ENCODE measurements at places on chromosomes 11 and 22. TPM values are rescaled to one million over a fixed set of nuclear protein-coding genes. Genes with fewer than 3 reads are reported as not detected.

KRTAP5-4 gene
- not detected for total RNA-seq

P2RX6 gene
- 2.6 TPM for total RNA-seq

DNA sequence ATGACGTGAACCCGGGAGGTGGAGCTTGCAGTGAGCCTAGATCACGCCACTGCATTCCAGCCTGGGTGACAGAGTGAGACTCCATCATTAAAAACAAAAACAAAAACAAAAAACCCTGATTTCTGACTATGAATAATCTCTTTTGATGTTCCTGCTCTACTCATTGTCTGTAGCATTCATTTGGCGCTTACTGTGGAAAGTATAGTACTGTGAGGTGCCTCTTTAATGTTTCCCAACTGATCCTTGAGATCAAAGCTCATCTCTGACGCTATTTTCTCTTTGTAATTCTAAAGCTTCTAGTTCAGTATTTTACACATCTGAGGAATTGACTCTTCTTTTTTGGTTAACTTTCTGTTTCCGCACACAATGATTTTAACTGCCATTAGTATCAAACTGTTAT is 60.0 kb downstream of the GRK3 start:
- no peak for DNase-seq

DNA sequence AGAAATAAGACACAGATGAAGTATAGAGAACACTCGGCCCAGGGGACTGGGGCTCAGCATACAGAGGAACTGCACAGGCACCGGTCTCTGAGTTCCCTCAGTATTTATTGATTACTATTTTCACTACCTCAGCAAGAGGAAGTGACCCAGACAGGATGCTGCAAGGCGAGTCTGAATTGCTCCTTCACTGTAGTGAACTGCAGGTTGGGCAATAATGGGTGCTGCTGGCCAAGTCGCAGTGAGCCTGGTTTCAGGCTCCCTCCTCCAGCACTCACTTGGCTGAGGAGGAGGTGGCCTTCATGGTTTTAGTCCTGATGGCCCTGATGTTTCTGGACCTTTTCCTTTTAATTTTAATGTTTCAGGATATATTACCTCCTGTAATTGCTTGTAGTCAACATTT is 10.4 kb downstream of the OR52K2 start:
- DNase-seq, result no peak

GRCh38 chr11:120074076-120074475 is 63.8 kb downstream of the TRIM29 start:
- DNase-seq, result no peak

GRCh38 chr22:46589871-46590271 is 30.3 kb upstream of the GRAMD4 start:
- no peak for DNase-seq

DNA sequence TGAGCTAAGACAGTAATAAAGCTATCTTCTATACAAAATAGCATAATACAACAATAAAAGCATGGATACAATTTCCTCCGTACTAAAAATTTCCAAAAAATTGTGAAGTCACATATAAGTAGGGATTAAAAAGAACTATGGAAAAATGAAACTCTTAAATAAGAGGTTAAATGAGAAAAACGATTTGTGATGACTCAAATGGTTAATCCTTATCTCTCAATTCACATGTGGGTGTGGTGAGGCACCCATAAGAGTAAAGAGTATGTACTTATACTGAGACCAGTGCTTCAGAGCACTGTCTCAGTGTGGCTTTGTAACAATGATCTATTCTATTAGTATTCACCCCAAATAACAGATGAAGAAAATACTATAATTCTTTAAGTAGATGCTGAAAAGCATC is 25.0 kb upstream of the CCDC34 start:
- DNase-seq, result no peak

DNA sequence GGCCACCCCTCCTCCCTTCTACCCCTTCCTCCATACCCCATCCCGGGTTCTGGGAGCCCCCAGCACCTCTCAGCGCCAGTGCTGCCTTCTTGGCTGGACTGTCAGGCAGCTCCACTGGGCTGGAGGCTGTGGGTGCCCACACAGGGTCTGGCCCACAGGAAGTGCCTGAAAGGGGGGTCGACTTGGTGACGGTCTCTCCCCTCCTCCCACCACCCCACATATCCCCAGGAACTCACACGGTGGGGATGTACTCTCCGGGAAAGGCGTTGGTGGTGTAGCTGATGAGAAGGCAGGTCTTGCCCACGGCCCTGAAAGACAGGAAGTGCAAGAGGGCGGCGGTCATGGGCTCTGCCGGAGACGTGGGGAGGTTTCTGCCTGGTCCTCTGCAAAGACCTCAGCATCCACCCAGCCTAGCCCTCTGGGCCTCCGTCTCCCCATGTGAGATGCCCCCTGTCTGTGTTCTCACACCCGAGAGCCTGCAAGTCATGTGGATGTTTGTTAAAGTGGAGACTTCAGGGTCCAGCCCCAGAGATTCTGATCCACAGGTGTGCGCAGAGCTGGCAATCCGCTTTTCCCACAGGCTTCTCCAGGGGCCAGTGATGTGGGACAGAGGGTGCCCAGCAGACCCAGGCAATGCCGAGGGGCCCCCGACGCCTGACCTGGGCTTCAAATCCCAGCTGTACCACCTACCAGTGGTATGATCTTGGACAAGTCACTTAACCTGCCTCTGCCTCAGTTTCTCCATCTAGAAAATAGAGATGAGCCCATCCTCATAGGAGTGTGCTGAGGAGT is 2.5 kb downstream of the RAC2 start:
- no peak for DNase-seq
